Activated CD8-positive, alpha-beta memory T cell treated with anti-CD3 and anti-CD28 coated beads, Interleukin-2, amount 50 U/mL, for 4 hours (primary cell): ENCODE measurements at places on chromosomes 2 and 18.
A peak's percentile ranks its signal among the peaks of the same experiment; 100 is the strongest.

DNA sequence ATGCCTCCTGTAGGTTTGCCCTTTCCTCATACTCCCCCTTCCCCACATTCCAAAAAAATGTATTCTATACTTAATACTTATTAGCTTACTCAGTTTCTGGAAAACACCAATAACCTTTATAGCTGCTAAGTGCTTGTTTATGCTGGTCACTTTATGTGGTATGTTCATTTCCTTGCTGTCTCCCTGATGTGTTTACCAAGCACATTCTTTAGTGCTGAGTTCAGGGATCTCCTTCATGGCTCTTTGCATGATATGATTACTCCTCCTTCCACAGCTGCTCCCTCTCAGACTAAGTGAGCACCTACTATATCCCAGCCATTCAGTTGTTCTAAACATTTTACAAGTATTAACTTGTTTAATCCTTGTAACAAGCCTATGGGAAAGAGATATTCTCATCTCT lies 698.3 kb upstream of the FANCL start:
- DNase-seq = no peak

GRCh38 chr2:33062665-33063250 lies 116.0 kb downstream of the LTBP1 start:
- no peak for DNase-seq

- DNase-seq = peak; percentile 37
Observed at GRCh38 chr2:70785137-70785911, 5.1 kb downstream of the FIGLA start.

DNA sequence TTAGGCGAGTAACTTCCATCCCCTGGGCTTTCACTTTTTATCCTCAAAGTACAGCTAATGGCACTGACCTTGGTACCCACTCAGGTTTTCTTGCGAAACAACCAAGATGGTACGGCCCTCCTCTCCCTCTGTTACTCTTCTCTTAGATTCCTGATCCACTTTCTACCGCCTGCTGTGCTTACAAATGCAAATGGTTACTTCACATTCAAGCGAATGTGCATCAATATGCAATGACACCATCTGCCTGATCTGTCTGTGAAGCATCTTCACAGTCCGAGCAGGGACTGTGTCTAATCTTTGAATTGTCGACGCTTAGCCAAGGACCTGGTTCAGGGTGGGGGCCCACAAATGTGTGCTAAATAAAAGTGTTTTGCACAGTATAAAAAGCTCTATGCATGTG lies 112.2 kb downstream of the TRIB2 start:
- DNase-seq = no peak
